Stimulated activated CD4-positive, alpha-beta T cell treated with anti-CD3 and anti-CD28 coated beads, Interleukin-4, amount 100 ng/mL, for 48 hours (primary cell): ENCODE measurements at places on chromosomes 5 and 9.

DNA sequence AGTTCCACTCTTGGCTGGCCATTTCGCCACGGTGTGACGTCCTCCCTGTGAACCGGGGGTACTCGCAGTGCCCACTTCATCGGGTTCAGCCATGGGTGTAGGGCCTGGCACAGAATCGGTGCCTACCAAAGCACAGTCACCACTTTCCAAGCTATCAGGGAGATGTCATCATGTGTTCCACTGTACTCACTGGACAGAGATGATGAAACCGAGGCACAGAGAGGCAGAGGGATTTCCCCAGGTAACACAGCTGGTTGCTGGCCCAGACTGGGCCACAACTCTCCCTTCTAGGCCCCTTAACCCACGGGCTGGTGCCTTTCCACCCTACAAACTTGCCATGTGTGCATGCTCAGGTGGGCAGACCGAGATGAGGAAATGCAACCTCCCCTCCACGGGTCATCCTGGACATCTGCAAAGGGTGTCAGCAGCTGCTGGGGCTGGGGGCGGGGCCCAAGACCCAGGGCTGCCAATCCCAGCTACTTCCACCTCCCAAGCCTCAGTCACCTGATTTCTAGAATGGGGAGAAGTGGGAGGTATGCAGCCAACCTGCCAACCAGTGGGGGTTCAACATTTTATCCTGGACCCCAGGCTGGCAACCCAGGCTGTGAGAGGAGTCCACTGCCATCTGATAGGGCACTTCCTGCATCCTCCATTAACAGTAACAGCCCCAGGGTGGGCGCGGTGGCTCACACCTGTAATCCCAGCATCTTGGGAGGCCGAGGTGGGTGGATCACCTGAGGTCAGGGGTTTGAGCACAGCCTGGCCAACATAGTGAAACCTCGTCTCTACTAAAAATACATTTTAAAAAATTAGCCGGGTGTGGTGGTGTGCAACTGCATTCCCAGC lies 893 bp upstream of the SH2D3C start:
- DNase-seq, result no peak

- DNase-seq, result no peak
Observed at GRCh38 chr9:100720922-100721321, 143.0 kb downstream of the CAVIN4 start.

GRCh38 chr5:14035859-14036503 lies 91.5 kb upstream of the DNAH5 start:
- DNase-seq, result no peak

DNA sequence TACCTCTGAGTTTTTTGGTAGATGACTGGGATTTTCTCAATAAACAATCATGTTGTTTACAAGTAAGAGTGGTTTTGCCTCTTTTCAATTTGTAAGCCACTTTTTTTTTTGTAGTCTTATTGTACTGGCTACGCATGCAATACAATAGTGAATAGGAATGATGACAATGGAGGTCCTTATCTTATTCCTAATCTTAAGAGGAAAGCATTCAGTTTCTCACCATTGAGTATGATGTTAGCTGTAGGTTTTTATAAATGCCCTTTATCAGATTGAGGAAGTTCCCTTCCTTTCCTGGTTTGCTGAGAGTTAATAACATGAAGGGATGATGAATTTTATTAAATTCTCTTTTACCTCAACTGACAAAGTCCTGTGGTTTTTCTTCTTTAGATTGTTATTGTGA lies 155.2 kb downstream of the ADAMTSL1 start:
- DNase-seq, result no peak

GRCh38 chr5:122680623-122681350 lies 94.1 kb upstream of the SNX2 start:
- DNase-seq, result no peak

- DNase-seq, result no peak
Observed at GRCh38 chr9:131677444-131678180, 62.3 kb downstream of the RAPGEF1 start.

GRCh38 chr9:83154821-83155220 lies 91.9 kb upstream of the RASEF start:
- no peak for DNase-seq

DNA sequence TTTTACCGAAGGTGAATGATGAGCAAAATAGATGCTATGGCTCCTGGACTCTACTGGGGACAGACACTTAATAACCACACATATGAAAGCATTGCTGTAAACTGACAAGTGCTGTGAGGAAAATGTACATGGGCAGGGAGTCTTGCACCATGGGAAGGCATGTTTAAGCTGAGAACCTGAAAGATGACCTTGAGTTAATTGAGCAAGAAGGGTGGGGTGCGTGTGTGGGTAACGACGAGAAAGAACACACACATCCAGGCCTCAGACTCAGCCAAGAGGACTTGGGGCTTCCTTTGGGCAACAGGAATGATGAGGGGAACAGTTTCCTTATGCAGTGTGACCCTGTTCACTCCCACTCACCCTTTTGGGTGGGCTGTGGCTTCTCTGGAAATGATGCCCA lies 73.1 kb downstream of the HSPA4 start:
- DNase-seq, result no peak

- DNase-seq, result no peak
Observed at GRCh38 chr5:14913096-14913495, 41.5 kb upstream of the ANKH start.

- DNase-seq, result no peak
Observed at GRCh38 chr5:74336297-74336696, 304.2 kb downstream of the ENC1 start.

DNA sequence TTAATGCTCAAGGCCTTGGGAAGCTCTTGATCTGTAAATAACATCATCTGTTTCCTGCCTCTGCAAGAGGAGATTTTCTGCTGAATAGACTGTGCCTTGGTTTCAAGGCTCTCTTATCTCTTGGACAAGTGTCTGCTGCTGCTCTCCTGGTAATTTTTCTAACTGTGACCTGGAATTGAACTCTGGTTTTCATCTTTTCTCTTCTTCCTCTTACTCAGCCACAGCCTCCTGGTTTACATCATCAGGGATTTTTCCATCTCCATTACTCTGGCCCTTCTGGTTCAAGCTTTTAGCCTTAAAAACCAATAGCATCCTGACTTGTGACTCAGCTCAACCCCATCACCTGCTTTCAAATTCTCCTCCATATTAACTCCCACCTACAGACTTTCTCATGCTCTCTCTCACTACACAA lies 49.6 kb upstream of the ITGA1 start:
- DNase-seq, result no peak

- DNase-seq, result no peak
Observed at GRCh38 chr5:101534491-101535110, 631.5 kb upstream of the ST8SIA4 start.

GRCh38 chr9:10260501-10260900 lies 352.3 kb downstream of the PTPRD start:
- DNase-seq, result no peak

- no peak for DNase-seq
Observed at GRCh38 chr5:57185313-57185712, 11.5 kb downstream of the GPBP1 start.

DNA sequence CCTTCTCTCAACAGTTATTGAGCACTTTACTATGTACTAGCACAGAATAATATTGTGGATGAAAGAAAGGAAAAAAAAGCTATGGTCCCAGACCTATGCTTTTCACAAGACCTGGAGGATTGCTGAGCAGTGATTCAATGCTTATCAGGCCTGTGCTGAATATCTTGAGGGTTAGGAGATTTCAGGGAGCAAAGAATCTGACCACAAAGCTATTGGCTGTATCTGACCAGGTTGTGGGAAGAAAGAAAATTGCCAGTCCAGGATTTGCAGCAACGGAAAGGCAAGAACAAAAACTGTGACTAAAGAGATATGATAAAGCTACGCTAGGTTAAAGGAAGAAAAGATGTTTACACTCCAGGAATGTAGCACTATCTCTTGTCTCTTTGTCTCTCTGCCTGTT lies 14.9 kb upstream of the MACIR start:
- no peak for DNase-seq

GRCh38 chr9:133234577-133235322 lies 25.7 kb upstream of the OBP2B start:
- no peak for DNase-seq

GRCh38 chr5:129770024-129770820 lies 22.3 kb downstream of the MINAR2 start:
- no peak for DNase-seq
